ENCODE measurements at places on chromosomes 6 and 20.

GRCh38 chr6:77466451-77467437, 3.5 kb upstream of the HTR1B start:
- DNase-seq: no peak

- DNase-seq: no peak
Observed at GRCh38 chr6:45584127-45584526, 206.4 kb upstream of the SUPT3H start.

DNA sequence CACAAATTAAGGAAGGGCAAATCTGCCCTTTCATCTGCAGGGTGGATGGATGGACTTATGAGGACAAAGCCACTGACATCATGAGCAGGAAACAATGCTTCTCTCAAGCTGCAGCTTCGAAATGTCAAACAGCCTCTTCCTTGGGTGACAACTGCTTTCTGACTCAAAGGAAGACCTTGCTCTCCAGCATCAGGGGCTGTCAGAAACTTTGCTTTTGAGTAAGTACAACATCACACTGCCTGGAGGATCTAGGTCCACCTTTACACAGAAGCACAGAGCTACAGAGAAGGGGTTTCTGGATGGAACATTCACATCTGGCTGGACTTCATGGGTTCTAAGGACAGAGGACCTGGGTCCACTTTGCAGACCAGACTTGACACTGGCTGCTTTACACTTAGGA, 5.9 kb downstream of the CST1 start:
- no peak for DNase-seq

DNA sequence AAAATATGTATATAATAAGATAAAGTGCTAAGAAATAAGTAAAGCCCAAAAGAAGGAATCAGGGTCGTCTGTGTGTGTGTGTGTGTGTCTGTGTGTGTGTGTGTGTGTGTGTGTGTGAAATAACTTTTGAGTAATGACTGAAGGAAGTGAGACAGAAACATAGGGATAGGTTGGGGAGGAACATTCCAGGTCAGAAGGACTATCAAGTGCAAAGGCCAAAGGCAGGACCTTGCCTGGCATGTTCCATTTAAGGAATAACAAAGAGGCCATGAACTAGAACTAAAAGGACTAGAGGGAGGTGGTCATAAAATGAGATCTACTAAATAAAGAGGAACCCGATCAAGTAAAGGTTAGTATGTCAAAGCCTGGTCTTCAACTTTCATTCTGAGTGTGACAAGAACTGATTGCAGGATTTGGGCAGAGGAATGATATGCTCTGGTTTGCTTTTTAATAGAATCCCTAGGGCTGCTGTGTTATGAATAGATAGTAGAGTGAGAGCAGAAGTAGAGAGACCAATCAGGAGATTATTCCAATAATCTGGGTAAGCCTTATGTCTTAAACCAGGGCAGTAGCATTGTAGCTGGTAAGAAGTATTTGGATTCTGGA, 6.9 kb downstream of the ENPP3 start:
- no peak for DNase-seq

GRCh38 chr6:65231616-65232015, 475.4 kb downstream of the EYS start:
- DNase-seq: no peak

GRCh38 chr6:106716966-106717365, 87.6 kb downstream of the QRSL1 start:
- no peak for DNase-seq

- DNase-seq: no peak
Observed at GRCh38 chr6:128605961-128606360, 85.6 kb upstream of the PTPRK start.

- no peak for DNase-seq
Observed at GRCh38 chr6:8100159-8100854, 2.0 kb downstream of the EEF1E1 start.

GRCh38 chr6:79269877-79270276, 35.4 kb upstream of the HMGN3 start:
- DNase-seq: no peak

DNA sequence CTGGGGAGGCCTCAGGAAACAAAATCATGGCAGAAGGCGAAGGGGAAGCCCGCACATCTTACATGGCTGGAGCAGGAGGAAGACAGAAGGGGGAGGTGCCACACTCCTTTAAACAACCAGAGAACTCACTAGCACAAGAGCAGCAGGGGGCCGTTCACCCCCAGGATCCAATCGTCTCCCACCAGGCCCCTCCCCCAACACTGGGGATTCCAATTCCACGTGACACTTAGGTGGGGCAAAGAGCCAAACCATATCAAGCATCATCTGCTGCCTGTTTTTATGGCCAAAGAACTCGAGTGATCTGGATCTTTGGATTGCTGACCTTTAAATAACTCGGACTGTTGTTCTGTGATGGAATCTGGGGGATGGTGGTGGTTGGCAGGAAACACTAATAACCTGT, 28.0 kb downstream of the PNLDC1 start:
- no peak for DNase-seq

DNA sequence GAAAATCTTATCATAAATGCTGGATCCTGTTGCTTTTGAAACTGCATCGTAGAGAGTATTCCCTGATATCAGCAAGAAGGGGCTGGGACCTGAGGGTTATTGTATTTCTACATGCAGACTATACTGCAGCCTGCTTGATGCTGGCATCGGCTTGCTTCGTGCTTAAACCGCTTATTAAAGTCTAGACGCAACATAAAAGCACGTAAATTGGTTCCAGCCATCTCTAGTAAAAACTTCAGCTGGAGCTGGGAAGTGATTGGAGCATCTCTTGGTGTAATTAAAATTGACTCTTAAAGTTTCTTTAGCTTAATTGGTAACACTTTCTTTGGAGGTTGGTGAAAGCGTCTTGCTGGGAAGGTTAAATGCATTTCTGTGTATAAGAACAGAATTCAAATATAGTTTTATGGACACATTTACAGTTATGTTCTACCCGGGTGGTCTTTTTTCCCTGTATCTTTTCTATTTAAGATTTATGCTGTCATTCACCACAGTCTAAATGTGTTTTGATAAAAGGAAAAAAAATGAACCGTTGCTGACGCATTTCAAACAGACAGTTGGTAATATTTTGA, 139.0 kb upstream of the JAG1 start:
- no peak for DNase-seq

DNA sequence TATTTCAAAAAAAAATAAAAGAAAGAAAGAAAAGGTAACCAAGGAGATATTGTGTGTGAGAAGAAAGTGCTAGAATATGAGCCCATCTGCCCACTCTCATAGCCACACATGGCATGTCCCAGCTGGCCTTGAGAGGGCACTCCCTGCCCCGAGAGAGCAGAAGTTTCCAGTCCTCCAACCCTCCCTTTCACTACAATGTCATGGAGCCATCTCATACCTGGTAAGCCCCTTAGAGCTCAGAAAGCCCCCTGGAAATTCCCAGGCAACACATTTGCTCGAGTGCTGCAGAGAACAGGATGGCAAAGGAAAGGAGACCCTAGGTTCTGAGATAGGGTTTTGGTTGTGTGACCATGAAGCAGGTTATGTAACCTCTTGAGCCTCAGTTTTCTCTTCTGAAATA, 75.8 kb upstream of the RIN2 start:
- DNase-seq: no peak

- no peak for DNase-seq
Observed at GRCh38 chr6:125188037-125188436, 34.5 kb downstream of the TPD52L1 start.

DNA sequence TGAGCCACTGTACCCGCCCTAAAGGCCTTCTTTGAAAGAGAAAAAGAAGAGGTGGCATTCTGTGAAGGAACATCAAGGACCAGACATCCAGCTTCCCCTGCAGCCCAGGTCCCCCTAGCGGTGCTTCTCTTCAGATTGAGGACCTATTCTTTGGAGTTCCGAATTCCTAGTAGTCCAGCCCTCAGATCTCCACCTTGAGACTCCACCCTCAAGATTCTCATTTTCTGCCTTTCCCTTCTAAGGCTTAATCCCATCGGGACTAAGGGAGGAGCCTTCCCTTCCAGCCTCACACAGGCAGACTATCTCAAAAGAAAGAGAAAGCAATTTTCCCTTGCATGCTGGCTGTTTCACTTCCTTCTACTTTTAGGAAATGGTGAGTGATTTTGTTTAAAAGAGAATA, 32.5 kb downstream of the MUC22 start:
- peak; percentile 61 for DNase-seq

DNA sequence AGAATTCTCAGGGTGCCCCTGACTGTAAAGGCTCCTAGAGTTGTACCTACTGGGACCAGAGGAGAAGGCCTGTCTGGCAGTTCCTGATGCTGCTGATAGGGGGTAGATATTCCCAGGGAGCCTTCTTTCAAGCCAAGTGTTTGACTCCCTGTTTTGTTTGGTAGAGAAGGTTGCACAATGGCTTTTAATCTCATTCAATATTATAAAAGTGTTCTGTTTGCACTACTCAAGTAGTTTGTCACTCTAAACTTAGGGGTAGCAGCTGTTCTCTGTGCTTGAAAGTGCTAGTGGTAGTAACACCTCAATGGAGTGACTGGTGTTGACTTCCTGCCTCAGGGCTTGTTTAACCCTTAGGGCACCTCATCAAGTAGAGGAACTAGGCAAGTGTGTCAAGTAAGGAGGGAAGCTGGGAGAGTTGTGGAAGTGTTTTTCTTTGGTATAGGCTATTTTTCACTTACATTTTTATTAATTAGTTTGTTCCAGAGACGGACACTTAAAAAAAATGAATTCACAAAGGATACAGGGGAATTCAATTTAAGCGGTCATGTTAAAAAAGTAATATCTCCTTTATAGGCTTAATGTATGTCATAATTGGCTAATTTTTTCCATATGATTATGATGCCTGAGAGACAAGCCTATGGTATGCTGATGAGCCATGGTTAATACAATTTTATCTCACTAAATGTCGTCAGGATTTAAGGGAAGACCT, 38.1 kb downstream of the BICRAL start:
- DNase-seq: no peak

GRCh38 chr6:170505306-170505705, 47.8 kb downstream of the PSMB1 start:
- DNase-seq: no peak

GRCh38 chr6:87334683-87335082, 5.6 kb upstream of the GJB7 start:
- no peak for DNase-seq

DNA sequence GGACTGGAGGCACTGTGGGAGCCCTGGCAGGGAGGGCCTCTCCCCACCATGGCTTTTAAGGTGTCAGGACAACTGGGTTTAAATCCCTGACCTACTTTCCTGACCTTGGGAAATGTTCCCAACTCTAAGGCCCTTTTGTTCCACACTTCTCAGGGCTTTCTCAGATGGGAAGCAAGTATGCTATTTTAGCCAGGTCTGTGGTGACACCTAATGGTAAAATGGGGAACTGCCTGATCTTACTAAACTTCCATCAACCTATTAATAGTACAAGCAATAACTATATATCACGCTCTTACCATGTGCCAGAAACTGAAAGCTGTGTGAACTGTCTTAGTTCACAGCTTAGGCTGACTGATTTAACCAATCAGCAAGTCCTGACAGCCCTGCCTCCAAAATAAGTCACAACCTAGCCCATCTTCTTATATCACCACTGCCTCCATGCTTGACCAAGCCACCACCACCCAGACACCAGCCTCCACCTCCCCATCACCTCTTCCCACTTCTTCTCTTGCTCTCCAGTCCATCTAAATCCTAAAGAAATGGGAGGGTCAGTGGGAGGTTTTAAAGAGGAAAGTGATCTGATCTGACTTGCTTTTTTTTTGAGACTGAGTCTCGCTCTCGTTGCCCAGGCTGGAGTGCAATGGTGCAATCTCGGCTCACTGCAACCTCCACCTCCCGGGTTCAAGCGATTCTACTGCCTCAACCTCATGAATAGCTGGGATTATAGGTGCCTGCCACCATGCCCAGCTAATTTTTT, 6.9 kb upstream of the BLCAP start:
- DNase-seq: no peak
